ENCODE measurements at places on chromosomes 6 and 20.
A peak's percentile ranks its signal among the peaks of the same experiment; 100 is the strongest.

DNA sequence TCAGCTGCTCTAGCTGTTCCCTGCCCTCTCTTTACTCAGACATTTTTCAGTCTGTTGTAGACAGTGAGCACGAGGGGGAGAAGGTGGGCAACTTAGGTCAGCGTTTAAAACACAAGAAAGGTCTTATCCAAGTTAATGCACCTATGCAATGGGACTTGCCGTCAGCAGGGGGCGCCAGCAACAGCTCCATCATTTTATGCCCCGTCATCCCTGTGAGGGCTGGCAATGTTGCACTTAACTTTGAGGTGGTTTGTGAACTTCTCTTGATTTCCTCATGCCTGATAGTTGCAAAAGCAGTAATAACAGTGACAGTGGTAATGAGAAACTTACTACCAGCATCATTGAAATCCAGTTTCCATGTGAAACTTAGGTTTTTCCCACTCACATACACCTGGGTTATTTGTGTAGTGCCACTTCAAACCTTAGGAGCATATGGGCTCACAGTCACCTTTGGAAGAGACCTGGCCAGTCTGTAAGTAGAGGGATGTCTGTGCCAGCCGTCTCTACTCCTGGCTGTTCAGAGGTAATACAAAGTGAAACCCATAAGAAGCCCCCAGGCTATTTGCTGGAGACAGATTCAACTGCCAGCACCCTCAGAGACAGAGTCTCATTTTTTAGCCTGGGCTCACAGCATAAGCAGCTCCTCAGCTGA, 44.9 kb upstream of the ID1 start:
- DNase-seq: peak; percentile 61

- no peak for DNase-seq
Observed at GRCh38 chr6:169424821-169425240, 171.2 kb upstream of the THBS2 start.

- peak; percentile 6 for DNase-seq
Observed at GRCh38 chr20:33005132-33005566, 916 bp upstream of the SUN5 start.

- no peak for DNase-seq
Observed at GRCh38 chr6:38481211-38481836, 158.4 kb downstream of the BTBD9 start.

- no peak for DNase-seq
Observed at GRCh38 chr6:128172752-128173682, 272.2 kb upstream of the THEMIS start.

GRCh38 chr20:34781220-34781619, 44.2 kb downstream of the NCOA6 start:
- no peak for DNase-seq

DNA sequence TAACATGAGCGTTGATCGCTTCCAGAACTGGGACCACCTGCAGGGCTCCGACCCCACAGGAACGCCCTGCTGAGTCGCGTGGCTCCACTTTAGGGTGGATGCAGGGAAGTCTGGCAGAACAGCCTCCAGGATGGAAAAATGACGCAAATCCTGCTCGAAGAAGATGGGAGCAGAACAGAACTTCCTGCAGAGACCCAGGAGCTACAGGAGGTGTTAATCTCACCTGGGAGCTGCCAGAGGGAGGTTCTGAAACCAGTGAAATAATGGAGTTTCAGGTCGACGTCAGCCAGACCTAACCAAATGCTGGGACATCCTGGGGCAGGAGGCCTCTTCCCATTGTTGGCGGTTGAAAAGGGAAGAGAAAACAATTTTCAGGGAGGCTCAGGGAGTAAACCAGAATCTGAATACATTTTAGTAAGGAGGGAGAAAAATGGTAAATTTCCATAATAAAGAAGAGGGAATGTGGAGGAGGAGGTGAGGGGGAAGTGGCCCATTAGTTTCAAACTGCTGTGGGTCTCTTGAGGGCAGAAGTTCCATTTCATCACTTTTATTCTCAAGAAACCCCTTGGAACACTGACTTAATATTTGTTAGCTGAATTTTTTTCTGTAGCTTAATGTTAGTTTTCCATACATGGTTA, 558.4 kb upstream of the CDH4 start:
- no peak for DNase-seq

- no peak for DNase-seq
Observed at GRCh38 chr6:3231247-3232016, 4.0 kb upstream of the TUBB2B start.

DNA sequence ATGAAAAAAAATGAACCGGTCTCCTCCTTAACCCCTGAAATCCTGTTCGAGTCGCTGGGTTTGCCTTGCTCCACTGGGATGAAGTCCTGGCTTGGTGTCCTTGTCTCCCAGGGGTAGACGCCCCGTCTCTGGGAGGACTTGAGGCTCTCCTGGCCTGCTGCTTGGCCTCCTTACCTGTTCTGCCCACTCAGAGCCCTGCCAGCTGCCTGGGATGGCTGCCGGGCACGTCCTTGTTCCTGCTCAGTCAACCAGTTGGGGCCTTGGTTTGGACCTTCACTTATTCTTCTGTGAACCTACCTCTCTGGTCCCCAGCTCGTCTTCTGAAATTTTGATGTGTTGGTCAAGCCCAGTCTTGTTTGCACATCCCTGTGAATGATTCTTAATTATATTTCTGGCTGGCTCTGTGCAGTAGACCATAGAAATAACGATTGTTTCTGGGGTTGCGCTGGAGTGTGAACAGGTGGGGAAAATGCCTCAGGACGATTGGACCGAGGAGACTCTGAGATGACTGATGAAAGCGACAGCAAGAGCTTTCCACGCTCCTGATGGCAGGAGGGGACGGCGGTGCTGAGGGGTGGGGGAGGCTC, 126.5 kb upstream of the ESR1 start:
- no peak for DNase-seq

DNA sequence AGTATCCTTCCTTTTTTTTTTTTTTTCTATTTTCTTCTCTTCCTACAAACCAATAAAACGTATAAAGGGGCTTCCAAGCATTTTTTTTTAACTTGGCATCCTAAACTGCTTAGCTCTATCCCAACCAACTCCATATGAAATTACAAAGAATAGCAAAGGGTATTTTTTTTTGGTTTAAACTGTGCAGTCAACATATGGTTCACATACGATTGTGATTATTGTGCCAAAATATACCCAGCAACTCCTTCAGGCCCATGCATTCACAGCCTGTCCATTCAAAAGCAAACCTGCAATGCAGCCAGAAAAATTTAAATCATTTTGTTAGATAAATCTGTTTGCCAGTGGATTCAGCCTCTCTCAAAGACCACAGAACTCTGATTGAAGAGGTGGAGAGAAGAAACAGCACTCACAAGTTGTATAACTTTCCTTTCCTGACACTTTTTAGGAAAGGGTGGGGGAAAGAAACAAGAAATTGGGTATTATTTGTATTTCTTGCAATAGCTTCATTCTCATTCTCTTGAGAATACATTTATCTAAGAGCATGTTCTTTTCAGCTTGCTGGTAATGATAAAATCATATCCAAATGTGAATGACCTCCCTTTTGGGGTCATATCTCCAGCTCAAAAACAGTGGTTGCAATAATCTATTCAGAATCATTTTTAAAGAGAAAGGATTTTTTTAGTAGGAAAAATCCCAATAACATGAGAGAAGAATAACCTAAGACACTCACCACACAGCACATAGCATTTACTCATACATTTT, 701.3 kb upstream of the CHD6 start:
- no peak for DNase-seq
